ENCODE measurements at places on chromosomes 11 and 22.

DNA sequence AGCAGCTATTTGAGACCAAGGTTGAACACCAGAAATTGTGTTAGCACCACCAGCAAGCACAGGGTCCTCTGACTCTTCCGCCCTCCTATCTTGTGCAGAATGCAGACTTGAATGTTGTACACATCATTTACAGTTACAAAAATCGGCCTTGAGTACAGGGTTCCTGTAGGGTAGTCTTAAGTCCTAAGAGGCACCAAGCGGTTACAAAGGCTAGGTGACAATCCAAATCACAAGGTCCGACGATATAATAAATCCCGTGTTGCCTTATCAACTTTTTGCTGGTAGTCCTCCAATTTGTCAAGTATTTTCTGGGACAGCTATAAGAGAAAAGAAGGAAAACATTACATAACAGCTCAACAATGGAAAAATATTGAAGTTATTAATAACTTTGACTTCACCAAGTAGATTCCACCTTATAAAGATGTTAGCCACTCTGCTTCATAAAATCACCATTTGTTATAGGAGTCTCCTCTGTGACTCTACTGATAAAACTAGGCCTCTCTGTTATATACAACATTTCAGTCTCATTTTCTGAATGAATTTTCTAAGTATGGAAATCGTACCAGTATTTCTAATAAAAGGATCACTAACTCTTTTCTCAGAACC lies 11.8 kb upstream of the FNBP4 start:
- no peak for DNase-seq

GRCh38 chr11:10720881-10721376 lies 27.4 kb upstream of the IRAG1 start:
- DNase-seq, result no peak

GRCh38 chr22:48488149-48488551 lies 1339.5 kb downstream of the BRD1 start:
- DNase-seq, result no peak

DNA sequence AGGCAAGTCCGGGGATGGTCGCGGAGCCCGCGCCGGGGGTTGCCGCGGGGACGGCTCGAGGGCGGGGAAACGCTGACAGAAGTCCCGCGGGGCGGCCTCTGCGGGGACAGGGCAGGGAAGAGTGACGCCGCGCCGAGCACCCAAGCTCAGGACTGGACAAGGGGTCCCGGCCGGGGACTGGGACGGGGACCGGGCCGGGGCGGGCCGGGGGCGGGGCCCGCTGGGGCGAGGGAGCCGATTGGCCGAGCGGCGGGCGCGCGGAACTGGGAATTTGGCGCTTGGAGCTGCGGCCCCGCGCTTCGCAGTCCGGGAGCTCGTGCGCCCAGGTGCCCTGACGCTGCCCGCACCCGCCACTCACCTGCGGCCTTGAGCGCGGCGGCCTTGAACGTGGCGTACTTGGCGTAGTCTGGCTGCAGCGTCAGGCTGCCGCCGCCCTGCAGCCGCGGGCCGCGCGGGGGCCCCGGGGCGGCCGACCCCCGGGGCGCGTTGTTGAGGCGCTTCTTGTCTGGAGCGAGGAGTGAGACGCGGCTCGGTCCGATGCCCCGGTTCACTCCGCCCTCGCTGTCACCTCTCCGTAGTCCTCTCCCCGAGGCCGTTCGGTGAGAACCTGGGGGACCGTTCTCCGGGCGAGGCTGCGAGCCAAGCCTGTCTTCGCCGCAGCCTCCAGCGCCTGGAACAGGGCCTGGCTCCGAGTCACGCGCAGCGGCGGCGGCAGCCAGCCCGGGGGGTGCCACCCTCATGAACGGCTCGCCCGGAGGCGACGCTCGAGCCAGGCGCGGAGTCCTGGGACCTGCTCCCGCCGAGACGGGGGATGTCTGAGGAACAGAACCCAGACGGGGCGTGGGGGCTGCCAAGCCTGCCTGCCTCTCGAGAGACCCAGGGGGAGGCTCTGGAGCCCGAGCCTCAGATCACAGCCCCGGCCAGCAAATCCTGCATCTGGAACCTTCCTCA lies 4.5 kb downstream of the SHISA8 start:
- DNase-seq, result peak; percentile 43

GRCh38 chr11:120334332-120334731 lies 1.9 kb upstream of the ARHGEF12 start:
- DNase-seq, result no peak

DNA sequence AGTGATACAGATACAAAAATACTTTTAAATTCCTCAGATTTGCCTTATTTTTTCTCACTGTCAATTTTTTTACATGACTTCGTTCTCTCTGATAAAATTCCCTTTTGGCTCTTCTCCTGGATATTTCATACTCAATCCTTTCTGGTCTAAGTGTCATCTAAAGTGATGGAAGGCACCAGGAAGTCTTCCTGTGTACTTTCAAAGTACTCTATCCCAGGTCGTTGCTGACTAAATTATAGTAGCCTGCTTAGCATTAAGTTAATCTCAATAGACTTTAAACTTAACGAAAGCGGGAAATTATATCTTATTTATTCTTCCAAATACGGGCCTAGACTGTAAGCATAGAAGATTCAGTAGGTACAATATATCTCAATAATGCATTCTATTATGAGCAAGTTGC lies 67.8 kb downstream of the CASP12 start:
- no peak for DNase-seq

DNA sequence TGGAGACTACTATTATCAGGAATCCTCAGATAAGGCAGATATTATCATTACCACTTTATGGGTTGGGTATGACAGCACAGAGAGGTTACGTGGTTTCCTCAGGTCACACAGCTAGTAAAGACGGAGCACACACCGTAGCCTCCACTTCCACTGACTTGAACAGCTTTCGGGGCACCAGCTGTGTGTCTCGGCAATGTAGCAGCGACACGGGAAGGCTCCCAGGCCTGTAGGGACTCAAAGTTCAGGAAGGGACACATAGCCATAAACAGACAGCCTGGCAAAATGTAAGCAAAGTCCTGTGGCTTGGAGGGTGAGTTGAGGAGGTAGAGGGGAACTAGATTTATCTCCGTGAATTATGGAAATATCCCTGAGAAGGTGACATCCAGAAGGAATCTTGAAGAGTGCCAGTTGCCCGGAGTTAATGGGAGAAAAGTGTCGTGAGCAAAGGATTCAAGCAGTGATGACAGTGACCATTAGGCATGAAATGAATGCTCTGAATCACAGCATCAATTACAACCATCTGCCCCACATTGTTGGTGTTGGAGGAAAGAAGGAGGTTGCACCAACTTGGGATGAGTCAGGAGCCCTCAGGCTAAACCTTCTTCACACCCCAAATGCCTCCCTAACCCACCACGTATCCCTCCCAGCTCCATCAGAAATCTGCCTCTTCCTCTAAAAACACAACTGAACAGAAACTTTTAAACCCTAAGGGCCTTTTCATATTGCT lies 106.7 kb upstream of the ASPHD2 start:
- DNase-seq, result no peak

- DNase-seq, result no peak
Observed at GRCh38 chr22:46806794-46807193, 44.3 kb downstream of the TBC1D22A start.

DNA sequence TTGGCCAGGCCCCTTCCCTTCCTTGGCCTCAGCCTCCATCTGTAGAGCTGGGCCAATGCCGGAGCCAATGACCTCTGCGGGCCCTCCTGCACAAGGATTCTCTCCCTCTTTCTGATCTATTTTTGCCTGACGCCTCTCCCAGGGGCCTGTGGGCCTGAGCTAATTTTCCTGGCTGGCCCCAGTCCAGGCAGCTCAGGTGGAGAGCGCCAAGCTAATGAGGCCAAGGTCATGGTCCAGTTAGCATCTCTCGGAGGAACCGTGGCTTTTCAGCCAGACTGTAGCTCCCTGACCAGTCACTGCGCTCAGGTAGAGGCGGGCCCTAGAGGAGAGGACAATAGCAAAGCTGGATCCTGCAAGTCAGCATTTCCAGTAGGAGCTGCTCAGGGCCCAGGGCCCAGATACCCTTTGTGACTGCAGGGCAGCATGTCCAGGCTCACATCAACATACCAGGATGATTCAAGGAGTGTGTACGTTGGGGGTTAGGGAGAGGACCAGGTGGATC lies 43.5 kb downstream of the APOL3 start:
- DNase-seq, result no peak
